Activated CD4-positive, alpha-beta memory T cell treated with anti-CD3 and anti-CD28 coated beads, Interleukin-2, amount 10 ng/mL, durations not matched to agents 7 days and 5 days (primary cell): ENCODE measurements at places on chromosomes 4 and X. TPM values are rescaled to one million over a fixed set of nuclear protein-coding genes. Genes with fewer than 3 reads are reported as not detected.

VCX2 gene
- not detected for total RNA-seq

ANOS1 gene
- not detected for total RNA-seq

EREG gene
- not detected for total RNA-seq

CT47A7 gene
- total RNA-seq: not detected

- no peak overlapping the region for H3K27ac ChIP-seq
- H3K4me3 ChIP-seq: no peak overlapping the region
- peaks cover 66% of the 10 kb centered on the region for H3K36me3 ChIP-seq
- no peak for DNase-seq
Measured at GRCh38 chr4:105462576-105462975, 11.3 kb downstream of the PPA2 start.

- H3K36me3 ChIP-seq: peaks cover 31% of the 10 kb centered on the region
- no peak for DNase-seq
- no peaks in the 10 kb centered on the region for H3K27me3 ChIP-seq
- H3K4me1 ChIP-seq: no peaks in the 10 kb centered on the region
- no peak overlapping the region for H3K4me3 ChIP-seq
Measured at GRCh38 chr4:87144356-87144755, 76.1 kb downstream of the KLHL8 start.

SLC38A5 gene
- total RNA-seq: 76.4 TPM

TCEAL6 gene
- not detected for total RNA-seq
